ENCODE measurements at places on chromosomes 7 and 10.

DNA sequence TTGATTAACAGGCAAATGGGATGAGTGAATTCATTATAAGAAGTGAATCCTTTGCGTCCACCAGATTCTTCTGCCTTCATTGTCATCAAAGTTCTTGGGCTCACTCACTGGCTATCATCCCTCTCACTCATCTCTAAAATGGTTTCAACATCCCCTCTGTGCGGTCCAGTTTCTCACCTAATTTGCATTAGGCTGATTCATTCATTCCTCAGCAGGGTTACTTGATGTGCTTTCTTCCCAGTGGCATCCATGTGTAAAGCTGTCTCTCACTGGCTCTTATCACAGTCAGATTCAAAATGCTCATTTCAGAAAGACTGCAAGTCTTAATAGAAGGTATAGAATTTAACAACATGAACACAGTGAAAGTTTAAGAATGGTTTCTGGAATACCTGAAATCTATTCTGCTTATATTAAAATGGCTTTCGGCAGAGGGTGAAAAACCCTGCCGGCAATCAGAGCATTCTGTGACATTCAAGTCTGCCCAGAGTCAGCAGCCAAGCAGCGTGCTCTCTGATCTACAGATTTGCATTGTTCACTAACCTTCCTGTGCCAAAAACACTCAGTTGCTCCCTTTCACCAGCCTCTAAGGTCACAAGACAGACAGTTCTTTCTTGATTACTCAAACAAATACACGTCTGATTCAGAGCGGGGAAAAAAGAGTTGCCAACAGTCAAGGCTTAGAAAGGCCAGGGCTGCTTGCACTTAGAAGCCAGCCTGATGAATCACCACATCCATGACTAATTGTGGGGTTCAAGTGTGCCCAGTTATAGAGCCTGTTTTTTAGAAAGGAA lies 106.7 kb downstream of the TES start:
- no peak for DNase-seq

DNA sequence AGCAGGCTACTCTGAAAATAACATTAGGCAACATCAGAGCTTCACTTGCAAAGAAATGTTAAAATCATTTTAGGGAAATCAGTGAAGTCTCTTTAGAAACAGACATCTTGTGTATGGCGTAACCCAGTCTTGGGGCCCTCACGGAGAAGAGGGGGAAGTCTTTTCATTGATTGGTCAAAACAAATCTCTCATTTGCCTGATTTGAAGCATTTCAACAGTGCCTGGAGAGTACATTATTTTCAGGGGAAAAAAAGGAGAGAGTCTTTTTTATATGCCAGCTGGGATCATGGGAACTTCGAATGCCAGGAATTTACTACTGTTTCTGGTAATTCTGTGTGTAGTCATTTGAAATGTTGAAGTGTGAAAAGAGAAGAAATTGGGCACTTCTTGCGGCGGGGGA lies 471.4 kb downstream of the PLXDC2 start:
- no peak for DNase-seq

GRCh38 chr10:124627866-124628675 lies 116.1 kb downstream of the FAM53B start:
- no peak for DNase-seq

GRCh38 chr7:21886396-21886795 lies 59.3 kb downstream of the CDCA7L start:
- DNase-seq, result no peak

DNA sequence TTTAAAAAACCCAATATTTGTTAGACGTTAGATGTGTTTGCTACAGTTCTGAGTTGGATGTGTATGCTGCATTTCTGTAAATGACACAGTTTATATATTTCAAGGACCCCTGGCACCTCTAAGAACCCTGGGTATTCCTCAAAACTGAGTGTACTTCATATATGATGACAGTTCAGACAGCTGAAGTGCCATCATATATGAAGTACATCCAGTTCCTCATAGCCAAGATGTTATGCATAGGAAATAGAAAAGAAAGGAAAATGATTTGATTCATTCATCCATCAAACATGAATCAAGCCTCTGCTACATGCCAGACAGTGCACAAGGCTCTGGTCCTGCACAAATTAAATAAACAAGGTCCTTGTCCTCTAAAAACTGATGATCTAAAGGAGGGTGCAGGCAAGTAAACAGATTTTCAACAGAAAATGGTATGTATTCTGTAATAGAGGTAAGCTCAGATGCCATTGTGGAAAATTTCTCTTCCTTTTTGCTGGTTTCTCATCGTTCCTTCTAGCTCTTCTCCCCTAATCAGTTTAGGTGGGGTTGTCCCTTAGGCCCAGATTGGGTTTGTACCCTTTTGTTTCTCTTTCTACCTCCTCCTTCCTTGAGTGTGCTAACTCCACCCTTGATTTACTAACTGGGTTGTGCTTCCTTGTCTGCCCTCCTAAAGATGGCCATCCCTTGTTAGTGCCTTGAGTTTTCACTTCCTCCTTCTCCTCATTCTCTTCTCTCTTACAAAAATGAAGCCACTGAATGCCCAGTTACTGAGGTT lies 25.3 kb upstream of the SMIM30 start:
- no peak for DNase-seq

DNA sequence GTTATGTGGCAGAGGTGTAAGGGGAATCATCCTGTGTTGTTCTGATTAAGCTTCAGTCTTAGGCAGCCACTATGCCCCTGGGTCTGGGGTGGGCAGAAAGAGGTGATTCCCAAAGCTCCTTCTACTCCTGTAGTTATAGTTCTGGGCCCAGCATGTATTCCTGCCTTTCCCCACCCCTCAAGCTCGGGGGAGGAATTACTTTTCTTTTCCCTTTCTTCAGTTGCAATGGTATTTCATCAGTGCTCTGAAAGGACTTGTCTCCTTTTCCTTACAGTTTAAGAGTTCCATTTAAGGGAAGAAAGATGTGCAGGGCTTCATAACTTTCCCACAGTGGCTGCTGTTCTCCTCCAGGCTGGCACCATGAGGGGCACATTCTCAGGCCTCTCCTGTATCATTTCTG lies 94.2 kb downstream of the MTPAP start:
- no peak for DNase-seq

DNA sequence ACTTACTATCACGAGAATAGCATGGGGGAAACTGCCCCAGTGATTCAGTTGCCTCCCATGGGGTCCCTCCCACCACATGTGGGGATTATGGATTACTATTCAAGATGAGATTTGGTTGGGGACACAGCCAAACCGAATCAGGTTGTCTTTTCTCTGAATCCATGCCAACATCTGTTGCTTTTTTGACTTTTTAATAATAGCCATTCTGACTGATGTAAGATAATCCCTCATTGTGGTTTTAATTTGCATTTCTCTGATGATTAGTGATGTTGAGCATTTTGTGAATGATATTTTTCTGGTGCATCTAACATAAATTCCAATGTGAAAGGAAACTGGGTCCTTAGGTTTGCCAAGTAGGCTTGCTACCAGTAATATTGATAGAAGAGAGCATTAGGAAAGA lies 69.0 kb upstream of the ARHGAP21 start:
- no peak for DNase-seq

GRCh38 chr7:7742223-7742622 lies 23.8 kb upstream of the RPA3 start:
- no peak for DNase-seq

DNA sequence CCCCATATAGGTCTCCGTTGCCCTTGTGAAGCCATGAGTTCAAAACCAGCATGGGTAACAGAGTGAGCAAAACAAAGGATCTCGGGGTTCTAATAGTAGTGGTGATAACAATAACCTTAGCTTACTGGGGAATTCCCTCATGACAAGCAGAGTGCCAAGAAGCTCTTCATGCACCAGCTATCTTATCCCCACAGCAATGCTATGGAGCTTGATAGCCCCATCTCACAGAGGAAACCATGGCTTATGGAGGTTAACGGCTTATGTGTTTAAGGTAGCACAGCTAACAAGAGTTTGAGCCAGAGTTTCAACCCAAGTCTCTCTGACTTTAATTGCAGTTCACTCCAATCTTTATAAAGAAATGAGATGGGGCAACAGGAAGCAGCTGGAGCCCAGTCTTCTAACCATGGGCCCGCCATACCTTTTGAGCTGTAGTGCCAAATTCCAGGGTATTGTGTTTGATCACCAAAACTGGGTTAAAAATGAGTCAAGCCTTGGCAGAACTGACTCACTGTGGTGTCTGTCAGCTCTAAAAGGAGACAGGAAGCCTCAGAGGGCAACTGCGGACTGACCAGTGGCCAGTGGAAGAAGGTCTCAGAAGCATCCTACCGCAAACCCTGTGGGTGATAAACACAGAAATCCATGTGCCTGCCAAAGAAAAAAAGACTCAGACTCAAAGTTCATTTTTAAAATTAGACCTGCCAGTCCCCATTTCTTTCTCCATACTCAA lies 16.5 kb upstream of the PLAU start:
- no peak for DNase-seq

GRCh38 chr7:134612197-134612596 lies 34.5 kb upstream of the BPGM start:
- DNase-seq, result no peak

GRCh38 chr10:131737543-131738395 lies 163.0 kb upstream of the PPP2R2D start:
- DNase-seq, result no peak

DNA sequence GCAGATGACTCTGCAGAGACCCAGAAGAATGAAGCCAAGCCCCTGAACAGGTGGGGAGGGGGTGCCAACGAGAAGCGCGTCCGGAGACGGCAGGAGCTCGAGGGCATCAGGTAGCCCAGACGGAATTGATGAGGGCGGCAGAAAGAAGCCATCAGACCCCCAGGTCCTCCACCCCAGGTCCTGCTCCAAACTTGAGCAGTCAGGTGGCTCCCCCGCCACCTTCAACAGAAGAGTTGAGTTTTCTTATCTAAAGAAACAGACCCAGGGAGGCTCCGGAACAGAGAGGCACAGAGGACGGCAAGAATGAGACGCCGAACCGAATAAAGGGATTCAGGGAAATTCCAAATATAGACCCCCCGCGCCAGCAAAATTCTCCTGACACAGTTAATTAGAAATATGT lies 22.2 kb downstream of the RGS10 start:
- no peak for DNase-seq

GRCh38 chr7:40057292-40057691 lies 77.1 kb downstream of the MPLKIP start:
- DNase-seq, result no peak

GRCh38 chr10:132783165-132783939 lies 2.6 kb downstream of the NKX6-2 start:
- no peak for DNase-seq

DNA sequence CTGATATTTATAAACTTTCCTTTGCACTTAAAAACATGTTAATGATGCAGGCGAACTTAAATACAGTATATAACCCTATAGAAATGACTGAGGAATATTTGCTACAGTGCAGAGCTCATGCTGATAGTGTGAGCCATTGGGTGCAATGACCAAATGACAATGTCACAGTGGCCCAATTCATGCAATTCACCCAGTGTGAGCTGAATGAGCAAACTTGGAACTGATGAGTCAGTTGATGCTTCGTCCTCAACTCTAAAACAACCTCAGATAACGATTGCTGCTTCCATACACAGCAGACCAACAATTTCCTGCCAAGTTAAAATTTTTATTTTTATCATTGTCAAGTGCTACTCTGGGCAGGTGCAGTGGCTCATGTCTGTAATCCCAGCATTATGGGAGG lies 12.1 kb upstream of the ZC3HAV1L start:
- DNase-seq, result no peak

- DNase-seq, result no peak
These were observed 76.4 kb downstream of the DOCK4 start for GRCh38 chr7:112129655-112130323.

- no peak for DNase-seq
These were observed 99.0 kb upstream of the CAV2 start for GRCh38 chr7:116400522-116400921.

DNA sequence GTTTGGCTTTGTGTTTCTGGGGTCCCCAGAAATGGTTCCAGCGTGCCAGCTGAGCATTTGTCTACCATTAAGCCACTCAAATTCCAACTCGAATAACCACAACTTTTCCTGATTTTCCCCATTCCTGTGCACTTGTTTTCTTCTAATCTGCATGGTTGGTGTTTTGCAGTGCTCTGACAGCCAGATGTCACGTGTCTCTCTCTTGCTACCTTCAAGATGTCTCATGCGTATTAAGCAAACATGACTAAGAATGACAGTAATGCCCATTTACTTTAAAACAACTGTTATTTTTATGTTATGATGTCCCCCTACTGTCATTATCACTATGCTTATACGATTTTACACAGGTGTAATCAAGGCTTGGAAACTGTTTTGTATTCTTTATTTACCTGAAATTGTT lies 35.2 kb upstream of the MXI1 start:
- no peak for DNase-seq

DNA sequence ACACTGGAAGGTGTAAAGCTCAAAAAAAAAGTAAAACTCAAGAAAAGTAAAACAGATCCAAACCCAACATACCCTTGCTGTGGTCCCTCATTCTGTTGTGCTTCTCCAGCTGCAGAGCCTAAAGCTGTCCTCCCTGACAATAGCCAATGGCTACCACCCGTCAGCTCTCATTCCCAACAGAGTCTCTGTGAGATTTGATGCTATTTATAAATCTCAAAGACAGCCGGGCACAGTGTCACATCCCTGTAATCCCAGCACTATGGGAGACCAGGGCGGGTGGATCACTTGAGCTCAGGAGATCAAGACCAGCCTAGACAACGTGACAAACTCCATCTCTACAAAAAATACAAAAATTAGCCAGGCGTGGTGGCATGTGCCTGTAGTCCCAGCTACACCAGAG lies 116.0 kb downstream of the KMT2E start:
- no peak for DNase-seq

GRCh38 chr7:24313777-24314176 lies 29.8 kb downstream of the NPY start:
- DNase-seq, result no peak

GRCh38 chr10:79380946-79381721 lies 33.9 kb downstream of the PPIF start:
- no peak for DNase-seq

DNA sequence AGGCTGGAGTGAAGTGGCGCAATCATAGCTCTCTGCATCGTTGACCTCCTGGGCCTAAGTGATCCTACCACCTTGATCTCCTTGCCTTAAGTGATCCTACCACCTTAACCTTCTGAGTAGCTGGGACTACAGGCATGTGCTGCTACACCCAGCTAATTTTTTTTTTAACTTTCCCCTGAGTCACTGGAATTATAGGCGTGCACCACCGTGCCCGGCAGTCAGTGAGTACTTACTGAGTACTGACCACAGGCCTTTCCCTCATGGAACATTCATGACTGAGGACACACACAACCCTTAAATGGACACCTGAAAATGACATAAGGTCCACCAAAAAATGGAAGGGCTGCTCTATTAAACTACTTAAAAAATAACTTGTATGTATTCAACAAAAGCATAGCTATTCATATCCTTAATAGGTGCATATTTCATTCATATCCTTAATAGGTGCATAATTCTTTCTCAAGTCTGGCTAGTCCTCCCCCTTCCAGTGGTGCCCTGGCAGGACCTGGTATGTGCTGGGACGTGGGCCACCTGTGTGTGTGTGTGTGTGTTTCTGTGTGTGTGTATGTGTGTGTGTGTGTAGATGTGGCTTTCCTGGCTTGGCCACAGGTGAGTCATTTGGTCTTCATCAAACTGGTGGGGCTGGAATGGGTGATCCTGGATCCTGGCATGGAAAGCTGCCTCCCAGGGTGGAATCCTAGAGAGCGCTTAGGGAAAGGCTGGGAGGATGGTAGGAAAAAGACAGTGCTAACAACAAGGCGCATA lies 3.5 kb downstream of the FAM180A start:
- DNase-seq, result no peak

Data from activated CD8-positive, alpha-beta memory T cell treated with anti-CD3 and anti-CD28 coated beads for 48 hours (primary cell).